Gastroesophageal sphincter (tissue), 4 donors: ENCODE measurements at places on chromosomes 7 and 10. TPM values are rescaled to one million over a fixed set of nuclear protein-coding genes. Genes with fewer than 3 reads are reported as not detected.

Gene GIMAP7
- total RNA-seq, result 5.1 TPM

Gene ABCB4
- 0.42 TPM for total RNA-seq

Gene C10orf105
- 0.13 TPM for total RNA-seq

- peaks cover 100% of the 10 kb centered on the region for H3K36me3 ChIP-seq
- H3K4me3 ChIP-seq, result no peak overlapping the region
- H3K4me1 ChIP-seq, result no peaks in the 10 kb centered on the region
- H3K27me3 ChIP-seq, result no peaks in the 10 kb centered on the region
- no peak overlapping the region for H3K27ac ChIP-seq
These were observed 68.6 kb downstream of the DYNC2I1 start for GRCh38 chr7:158924956-158925355.

Gene TMEM176A
- total RNA-seq, result 31.2 TPM

Gene MYO1G
- total RNA-seq, result 2.4 TPM

Gene GNAT3
- total RNA-seq, result not detected

DNA sequence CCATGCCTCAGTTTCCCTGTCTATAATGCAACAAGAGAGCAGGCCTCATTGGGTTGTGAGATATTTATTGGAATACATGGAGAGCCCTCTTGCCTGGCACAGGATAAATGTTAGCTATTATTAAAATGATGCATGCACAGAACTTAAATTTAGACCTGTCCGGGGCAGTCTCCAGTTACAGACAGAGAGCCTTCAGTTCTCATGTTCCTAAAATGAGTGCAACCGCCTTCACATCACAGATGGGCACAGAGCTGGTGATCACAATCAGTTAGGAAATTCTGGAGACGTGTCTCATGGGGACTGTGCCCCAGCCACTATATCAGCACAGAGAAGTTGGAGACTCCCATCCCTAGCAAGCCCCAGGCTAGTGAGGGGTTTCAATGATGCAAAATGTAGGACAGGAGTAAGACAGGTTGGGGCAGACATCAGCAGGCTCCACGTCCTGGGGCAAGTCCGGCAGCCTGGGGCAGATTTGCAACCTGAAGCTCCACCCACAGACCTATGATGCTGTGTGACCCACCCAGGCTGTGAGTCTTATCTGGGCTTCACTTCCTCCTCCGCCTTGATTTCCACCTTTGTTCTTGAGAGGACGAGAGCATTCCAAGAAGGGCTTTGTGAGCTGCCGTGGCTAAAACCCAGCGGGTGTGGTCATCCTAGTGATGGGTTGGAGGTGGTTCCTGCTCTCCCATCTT is 49.4 kb downstream of the CXCL12 start:
- H3K4me3 ChIP-seq, result no peak overlapping the region
- no peaks in the 10 kb centered on the region for H3K27me3 ChIP-seq
- H3K4me1 ChIP-seq, result no peaks in the 10 kb centered on the region
- H3K27ac ChIP-seq, result no peak overlapping the region
- no peak for ATAC-seq

DNA sequence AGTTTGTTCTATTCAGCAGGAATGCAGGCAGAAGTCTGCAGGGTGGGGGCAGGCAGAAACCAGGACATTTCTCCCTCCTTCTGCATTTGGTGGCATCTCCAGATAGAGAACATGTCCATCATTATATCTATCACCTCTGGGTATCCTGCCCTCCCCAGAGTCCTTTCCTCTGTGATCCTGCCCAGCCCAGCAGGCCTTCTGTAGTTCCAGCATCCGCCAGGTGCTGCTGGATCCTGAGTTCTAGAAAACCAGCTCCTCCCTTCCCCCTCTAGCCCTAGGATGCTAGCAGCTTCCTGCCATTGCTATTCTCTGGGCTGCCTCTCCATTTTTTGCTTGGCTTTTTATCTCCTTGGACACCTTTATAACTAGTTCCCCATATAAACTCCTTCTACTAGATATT is 180.3 kb downstream of the KCNMA1 start:
- ATAC-seq, result no peak
- no peaks in the 10 kb centered on the region for H3K27me3 ChIP-seq
- H3K4me3 ChIP-seq, result no peak overlapping the region
- H3K27ac ChIP-seq, result no peak overlapping the region

Gene C10orf67
- total RNA-seq, result not detected

Gene ZNF282
- 26.3 TPM for total RNA-seq

Gene CLDN3
- not detected for total RNA-seq

Gene GLUD1
- total RNA-seq, result 155 TPM
